ENCODE measurements at places on chromosomes 2 and 18.

GRCh38 chr2:229425598-229425997 lies 154.5 kb upstream of the PID1 start:
- DNase-seq = no peak

DNA sequence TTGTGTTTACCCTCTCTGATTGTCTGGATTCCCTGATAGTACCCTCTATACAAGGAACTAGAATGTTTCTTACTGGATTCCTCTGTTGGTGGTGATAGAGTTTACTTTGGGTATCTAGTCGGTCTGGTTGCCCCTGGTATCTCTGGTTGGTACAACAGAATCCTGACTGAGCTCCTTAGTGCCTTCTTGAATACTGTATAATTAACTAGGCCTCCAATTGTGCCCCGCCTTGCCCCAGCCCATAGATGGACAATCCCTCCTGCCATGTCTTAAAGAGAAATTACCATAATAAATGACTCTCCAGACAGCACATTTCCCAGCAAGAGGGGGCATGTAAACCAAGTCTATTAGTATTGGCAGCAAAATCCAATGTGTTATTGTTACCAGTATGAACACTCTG lies 2.3 kb downstream of the SCN1A start:
- DNase-seq = no peak

- DNase-seq = no peak
Observed at GRCh38 chr2:181924336-181924735, 32.8 kb downstream of the ITPRID2 start.

DNA sequence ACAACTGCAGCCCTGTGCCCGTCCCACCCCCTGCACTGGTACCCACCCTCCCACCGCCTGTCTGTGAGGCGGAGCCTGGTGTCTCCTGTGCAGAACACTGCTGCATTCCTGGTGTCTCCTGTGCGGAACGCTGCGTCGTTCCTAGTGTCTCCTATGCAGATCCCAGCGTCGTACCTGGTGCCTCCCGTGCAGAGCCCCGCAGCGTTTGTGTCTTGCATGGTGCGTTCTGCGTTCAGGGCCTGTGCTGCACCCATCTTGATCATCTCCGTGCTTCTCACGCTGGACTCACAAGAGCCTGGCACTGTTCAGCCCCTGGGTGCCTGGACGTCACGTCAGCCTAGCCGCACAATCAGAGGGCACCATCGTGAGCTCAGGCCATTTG lies 248.6 kb upstream of the SALL3 start:
- DNase-seq = no peak

GRCh38 chr2:79717364-79718007 lies 204.6 kb downstream of the CTNNA2 start:
- no peak for DNase-seq

GRCh38 chr2:21175895-21176646 lies 52.3 kb downstream of the TDRD15 start:
- DNase-seq = no peak

- no peak for DNase-seq
Observed at GRCh38 chr2:161147856-161148255, 12.4 kb upstream of the TANK start.

- DNase-seq = no peak
Observed at GRCh38 chr2:133158024-133158423, 410.2 kb downstream of the NCKAP5 start.

- no peak for DNase-seq
Observed at GRCh38 chr2:147577323-147577997, 267.4 kb upstream of the ACVR2A start.

DNA sequence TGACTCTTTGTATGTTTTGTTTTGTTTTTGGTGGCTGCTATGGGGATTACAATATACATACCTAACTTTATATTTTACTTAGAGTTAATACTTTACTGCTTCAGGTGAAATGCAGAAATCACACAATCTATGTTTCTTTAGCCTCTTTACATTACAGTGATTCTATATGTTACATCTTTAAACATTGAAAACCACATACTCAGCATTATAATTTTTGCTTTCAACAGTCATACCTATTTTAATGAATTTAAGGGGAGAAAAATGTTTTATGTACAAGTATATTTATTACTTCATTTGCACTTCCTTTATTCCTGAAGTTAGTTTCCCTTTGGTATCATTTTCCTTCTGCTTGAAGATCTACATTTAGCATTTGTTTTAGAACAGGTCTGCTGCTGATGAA lies 23.1 kb downstream of the FAM117B start:
- DNase-seq = no peak

- DNase-seq = no peak
Observed at GRCh38 chr2:118223511-118223991, 135.3 kb downstream of the INSIG2 start.

- no peak for DNase-seq
Observed at GRCh38 chr2:84041506-84041905, 417.6 kb downstream of the SUCLG1 start.

GRCh38 chr2:207807516-207807915 lies 37.8 kb upstream of the FZD5 start:
- no peak for DNase-seq

GRCh38 chr2:65361623-65362022 lies 70.8 kb downstream of the SPRED2 start:
- no peak for DNase-seq
